Activated CD4-positive, CD25-positive, alpha-beta regulatory T cell treated with anti-CD3 and anti-CD28 coated beads, Interleukin-2, amount 50 U/mL, for 72 hours (primary cell): ENCODE measurements at places on chromosomes 1 and 21.

- no peak for DNase-seq
These were observed 8.8 kb upstream of the P3R3URF start for GRCh38 chr1:46184920-46185658.

DNA sequence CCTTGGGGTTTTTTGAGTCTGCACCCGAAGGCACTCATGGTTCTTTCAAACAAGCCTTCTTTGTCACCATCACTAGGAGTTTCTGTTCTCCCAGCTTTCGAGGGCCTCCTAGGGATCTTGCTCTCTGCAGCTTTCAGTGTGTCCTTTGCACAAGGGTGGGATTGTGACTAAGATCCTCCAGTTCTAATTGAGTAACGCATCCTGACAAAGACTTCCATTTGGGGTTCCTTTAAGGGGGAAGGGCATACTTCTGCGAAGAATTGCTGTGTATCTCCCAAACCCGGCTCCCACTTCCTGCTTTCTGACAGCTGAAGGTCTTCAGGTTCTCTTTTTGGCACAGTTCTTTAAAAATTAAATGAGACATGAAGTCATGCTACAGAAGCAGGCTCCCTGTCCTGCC lies 139.4 kb downstream of the EDEM3 start:
- DNase-seq: no peak

GRCh38 chr21:35280231-35280630 lies 231.1 kb upstream of the RUNX1 start:
- DNase-seq: no peak

DNA sequence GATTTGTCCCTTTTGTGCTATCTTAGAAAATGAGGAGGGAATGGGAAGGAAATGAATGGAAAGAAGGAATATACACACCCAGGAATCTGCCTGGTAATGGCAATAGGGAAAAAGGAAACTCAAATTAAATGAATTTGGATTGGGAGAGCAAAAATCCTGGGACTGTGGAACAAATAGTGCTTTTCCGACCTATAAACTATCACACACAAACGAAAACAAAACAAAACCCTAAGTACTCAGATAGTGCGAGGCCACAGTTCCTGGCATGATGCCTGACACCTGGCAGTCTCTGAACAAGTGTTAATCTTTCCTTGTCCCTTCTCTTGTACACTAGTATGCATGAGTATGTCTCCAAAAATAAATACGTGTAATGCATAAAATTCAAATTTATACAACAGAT lies 319.8 kb upstream of the SPAG17 start:
- DNase-seq: no peak

GRCh38 chr1:118204648-118205047 lies 19.6 kb upstream of the SPAG17 start:
- DNase-seq: no peak

- DNase-seq: no peak
These were observed 71.1 kb upstream of the C8B start for GRCh38 chr1:57036641-57037579.
